ENCODE measurements at places on chromosomes 5 and 9.

DNA sequence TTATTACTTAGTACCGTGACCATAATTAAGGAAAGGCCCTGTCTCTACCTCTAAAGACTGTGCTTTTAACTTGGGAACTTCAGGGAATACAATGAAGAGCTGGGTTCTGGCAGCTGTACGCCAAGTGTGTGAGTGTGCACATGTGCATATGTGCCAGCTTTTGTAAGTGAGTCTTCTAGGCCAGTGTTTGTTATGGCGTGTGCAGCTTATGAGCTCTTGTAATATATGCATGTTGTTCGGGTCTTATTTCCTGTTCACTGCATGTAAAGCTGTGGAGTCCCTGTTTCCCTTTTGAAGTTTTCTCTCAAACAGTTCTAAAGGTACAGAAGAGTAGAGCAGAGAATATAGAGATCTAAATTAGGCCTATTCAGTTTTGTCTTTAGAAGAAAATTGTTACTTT lies 30.5 kb downstream of the TGFBR1 start:
- DNase-seq, result no peak

- no peak for DNase-seq
Measured at GRCh38 chr5:16883176-16883575, 52.9 kb downstream of the MYO10 start.

GRCh38 chr5:115713408-115713807 lies 87.6 kb upstream of the TMED7 start:
- DNase-seq, result no peak

- DNase-seq, result no peak
Measured at GRCh38 chr9:70498866-70499265, 84.4 kb upstream of the KLF9 start.

DNA sequence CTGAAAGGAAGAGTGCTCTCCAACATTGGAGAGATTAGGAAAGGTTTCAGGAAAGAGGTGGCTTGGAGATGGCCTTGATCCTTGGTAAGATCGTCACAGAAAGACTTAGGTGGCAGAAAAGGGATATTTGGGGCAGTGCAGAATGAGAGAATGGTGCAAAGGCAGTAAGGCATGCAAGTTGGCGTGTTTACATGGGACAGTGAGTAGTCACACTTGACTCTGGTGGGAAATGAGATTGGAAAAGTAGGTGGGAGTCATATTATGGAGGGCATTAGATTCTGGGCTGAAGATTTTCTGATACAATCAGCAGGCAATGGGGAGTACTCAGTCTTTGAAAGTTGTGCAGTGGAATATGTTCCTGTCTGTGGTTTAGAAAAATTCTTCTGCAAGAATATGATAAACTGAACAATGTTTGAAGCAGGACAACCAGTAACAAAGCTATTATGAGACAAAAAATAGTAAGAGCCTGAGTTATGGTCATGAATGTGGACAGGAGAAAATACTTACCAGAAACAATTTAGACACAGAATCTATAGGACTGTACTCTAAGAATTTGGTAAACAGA lies 76.2 kb upstream of the ANKRD55 start:
- DNase-seq, result no peak
